NCI-H187 (cell line): ENCODE measurements at places on chromosomes 6 and 20.
A peak's percentile ranks its signal among the peaks of the same experiment; 100 is the strongest.

DNA sequence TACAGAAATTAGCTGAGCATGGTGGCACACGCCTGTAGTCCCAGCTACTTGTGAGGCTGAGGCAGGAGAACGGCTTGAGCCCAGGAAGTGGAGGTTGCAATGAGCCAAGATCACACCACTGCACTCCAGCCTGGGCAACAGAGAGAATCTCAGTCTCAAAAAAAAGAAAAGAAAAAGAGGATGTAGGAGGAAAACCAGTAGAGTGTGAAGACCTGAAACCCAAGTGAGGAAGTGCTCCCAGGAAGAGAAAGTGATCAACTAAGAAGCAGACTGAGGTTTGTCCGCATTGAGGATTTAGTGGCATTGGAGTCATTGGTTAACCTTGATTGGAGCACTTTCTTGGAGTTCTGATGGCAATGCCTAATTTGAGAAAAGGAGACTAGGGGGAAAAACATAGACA lies 20.6 kb upstream of the TASP1 start:
- DNase-seq = no peak

DNA sequence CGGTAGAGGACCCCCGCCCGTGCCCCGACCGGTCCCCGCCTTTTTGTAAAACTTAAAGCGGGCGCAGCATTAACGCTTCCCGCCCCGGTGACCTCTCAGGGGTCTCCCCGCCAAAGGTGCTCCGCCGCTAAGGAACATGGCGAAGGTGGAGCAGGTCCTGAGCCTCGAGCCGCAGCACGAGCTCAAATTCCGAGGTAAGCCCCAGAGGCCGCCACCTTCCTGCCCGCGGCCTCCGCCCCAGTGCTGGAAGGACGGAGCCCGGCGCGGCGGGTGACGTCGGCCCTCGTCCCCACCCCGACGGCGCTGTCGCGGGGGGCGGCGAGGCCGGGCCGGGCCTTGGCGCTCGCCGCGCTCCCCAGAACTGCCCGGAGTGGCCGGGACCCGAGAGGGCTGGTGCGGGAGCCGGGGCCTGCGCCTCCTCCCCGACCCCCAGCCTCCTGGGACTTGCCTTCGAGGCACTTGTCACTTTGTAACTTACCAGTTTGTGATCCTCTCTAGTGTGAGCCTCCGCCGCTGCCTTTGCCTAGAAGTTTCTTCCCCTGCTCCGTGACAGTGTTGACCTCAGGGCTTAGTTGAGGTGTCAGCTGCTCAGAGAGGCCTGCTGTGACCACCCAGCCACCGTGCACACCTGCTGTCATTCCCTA lies 417 bp downstream of the VAPB start:
- no peak for DNase-seq

DNA sequence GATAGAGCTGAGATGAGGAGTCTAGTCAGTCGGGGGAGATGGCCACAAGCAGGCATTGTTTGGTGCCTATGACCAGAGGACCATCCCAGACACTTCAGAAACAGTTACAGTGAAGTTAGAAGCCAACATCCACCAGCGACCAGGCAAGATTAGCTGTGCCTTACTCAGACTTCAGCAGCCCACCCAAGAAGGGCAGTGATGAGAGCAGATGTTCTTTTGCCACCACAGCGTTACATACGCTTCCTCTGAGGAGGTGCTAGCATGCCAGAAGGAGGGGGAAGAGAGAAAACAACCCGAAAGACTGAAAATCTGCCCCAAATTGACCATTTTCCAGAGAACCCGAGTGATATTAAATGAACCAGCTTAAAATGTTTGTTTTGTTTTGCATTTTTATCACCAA lies 186.8 kb downstream of the PRL start:
- DNase-seq = no peak

DNA sequence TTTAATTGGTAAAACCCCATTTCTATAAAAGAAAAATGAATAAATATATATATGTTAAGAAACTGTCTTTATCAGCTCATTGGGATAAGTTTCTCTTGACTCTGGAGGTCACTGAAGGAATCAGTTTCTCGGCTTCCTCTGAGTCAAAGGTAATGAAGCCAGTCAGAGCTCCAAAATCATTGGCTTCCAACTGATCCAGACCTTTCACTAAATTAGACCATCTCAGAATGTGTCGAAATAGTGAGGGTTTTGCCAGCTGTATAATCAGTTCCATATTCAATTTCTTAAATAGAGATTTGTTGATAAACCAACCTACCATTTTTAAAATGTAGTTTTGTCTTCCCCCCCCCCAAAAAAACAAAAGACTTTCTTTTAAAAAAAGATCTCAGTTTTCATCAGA lies 60.5 kb upstream of the SRSF6 start:
- no peak for DNase-seq

- no peak for DNase-seq
These were observed 49.0 kb downstream of the COL19A1 start for GRCh38 chr6:69915346-69915745.

DNA sequence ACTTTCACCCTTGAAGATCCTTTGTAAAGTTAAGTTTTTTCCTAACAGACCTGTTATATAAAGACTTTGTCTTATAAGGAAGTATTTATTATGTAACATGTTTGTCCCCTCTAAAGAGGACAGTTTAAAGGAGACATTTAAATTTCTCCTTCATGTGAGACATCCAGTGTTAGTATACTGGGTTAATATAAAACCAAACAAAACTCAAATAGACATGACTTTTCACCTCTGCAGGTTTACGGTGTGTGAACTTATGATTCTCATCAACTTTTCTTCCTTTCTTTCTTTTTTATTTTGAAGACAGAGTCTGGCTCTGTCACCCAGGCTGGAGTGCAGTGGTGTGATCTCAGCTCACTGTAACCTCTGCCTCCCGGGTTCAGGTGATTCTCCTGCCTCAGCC lies 17.4 kb upstream of the MPC1 start:
- no peak for DNase-seq

GRCh38 chr6:166007349-166008263 lies 160.0 kb downstream of the TBXT start:
- no peak for DNase-seq

DNA sequence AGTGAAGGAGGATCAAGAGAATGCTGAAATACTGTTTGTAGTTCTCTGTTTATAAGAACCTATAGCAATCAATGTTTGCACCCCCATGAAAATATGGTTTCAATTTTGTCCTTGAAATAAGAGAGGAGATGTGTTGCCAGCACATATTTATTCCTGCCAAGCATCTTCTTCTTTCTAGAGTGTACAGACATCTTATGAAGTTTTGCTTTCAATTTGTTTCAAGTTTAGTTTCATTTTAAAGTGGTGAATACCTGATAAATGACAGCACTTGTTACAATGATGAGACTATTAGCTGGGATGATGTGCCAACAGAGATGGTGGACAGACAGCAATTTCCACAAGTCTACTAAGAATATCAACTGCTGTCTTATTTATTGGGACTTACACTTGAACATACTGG lies 39.2 kb upstream of the CENPW start:
- DNase-seq = no peak

DNA sequence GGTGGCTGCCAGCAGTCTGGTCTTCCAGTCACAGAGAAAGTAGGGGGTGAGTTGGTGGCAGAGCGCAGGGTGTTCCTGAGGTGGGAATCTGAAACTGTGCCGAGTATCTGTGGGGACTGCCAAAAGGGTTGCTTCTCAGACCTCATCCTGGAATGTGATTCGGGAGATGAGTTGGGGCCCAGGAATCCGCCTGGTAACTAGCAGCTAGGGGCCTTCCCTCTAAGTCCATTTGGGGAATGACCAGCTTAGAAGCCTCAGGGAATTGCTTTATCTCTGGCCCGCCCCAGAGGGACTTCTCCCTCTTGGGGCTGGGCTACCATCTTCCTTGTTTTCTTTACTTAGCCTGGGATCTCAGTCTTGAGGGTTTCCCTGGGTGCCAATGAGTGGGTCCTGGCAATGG lies 49.6 kb downstream of the MOCS1 start:
- no peak for DNase-seq

- DNase-seq = no peak
These were observed 178.2 kb downstream of the GJA10 start for GRCh38 chr6:90072501-90072900.

- DNase-seq = no peak
These were observed at the start of gene GLP1R for GRCh38 chr6:39048481-39049399. TSS of gene GLP1R (plus strand) at chr6:39048781. CDS start at chr6:39048841, 60 bp downstream.

- DNase-seq = no peak
These were observed 22.2 kb downstream of the TNXB start for GRCh38 chr6:32086661-32087573.

DNA sequence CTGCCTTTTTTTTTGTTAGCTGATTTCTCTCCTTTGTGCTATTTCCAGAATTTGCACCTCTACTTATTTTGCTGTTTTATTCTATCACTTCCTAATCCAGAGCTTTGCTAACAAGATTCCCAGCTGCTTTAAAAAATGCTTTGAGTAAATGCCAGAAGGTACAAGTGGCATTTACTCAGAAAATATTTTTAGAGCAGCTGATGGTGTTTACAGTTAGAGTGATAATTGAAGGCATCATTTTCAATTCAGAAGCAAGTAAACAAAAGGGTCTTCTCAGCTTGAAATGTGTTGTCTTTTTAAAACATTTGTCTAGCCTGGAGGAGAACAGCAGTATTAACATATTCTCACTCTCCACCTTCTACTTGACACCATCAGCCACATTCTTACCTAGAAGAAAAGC lies 99.9 kb downstream of the OTOR start:
- no peak for DNase-seq

DNA sequence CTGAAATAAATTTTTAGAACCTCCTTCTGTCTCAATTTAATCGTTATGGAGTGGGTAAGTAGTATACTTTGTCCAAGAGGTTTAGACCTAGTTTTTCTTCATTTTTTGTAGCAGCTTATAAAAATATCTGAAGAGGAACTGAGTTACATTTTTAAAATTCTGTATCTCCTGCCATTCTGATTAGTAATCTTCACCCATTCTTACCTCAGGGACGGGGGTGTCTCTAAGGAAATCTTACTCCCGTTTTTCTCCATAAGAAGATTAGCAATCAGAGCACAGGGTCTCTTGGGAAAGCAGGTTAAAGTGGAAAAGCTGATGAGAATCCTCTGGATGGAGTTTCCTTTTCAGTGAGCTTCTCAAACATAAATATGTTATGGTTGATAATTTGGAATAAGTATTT lies 259.3 kb upstream of the FAM83B start:
- no peak for DNase-seq

GRCh38 chr20:58980711-58981627 lies at the start of gene NELFCD:
TSS of gene NELFCD (plus strand) at chr20:58981256. CDS start at chr20:58981310, 54 bp downstream.
- DNase-seq = peak; percentile 89

GRCh38 chr6:111973118-111973761 lies 80.7 kb upstream of the CCN6 start:
- DNase-seq = no peak

DNA sequence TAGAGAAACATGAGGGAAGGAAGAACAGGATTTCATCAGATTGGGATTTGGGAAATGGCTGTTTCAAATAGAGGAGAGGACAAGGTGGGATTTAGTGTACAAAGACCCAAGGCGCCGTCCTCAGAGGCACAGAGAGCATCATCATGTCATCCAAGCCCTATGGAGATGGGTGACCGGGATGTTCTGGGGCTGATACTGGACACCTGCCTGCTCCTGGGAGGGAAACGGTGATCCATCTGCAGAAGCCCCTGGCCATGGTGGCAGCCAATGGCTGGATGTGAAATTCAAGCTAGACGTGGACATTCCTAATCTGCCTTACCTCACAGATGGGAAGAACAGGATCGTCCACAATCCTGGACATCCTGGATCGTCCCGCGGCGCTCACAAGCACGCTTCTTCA lies 12.7 kb downstream of the NKX2-2 start:
- no peak for DNase-seq

- DNase-seq = no peak
These were observed 84.1 kb downstream of the BTBD9 start for GRCh38 chr6:38555606-38556005.

DNA sequence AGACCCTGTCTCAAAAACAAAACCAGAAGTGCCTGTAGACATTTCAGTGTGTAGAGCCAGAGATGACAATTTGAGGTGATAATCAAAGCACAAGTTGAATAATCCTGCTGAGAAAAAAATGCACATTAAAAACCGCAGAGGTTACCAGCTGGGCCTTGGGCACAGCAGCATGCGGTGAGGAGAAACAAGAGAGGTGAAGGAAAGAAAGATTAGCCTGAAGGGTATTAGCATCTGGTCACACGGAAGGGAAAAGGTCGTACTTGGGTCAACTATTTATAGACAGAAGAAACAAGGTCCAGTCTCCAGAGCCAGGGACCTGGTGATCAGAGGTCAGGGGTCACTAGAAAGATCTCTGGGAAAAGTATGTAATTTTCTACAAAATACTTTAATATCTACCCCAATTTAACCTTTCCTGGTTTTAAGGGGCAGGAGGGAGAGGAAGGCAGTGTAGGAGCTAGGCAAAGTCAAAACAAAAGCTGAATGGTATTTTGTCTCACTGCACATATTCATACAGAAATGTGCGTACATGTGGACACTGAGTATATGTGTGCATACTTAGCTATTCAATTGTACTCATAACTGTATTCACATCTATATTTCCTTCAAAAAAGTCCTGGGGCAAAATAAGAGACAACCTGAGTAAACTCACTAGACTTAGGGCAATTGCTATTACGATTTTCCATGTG lies 10.1 kb downstream of the MAP7 start:
- no peak for DNase-seq

- DNase-seq = no peak
These were observed 28.5 kb downstream of the C6orf15 start for GRCh38 chr6:31083742-31084354.

DNA sequence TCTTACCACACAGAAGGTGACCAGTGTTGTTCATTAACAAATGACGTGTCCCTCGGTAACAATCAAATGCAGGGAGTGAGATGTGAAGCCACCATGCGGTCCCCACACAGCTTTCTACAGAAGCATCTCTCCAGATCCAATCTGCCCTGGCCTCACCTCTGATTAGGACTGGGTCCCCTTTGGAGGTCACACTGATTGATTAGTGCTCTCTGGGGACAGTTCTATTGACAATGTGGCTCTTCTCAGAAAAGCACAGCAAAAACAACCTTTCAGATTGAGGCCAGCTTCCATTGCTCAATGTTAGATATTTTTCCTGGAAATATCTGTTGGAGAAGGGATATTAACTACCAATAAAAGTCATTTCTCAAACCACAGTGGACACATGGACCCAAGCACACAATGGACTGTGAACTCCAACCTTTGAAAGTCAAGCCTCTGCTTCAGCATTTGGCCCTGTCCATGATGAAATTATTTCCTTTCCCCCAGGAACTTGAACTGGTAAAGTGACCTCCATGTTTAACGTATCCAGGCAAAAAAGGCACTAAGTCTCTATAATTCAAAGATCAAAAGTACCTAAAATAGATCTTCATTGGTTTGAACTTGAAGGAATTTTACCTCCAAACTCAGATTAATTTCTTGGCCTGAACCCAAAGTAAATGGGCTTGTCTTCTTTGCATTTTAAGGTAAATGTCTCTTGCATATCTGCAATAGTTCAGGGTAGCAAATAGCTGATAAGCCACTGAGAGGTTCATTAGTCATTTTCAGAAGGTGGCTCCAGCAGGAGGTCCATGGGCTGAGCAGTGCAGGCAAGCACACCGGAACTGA lies 118.5 kb downstream of the FOXA2 start:
- DNase-seq = no peak

- DNase-seq = no peak
These were observed 2.0 kb downstream of the ROS1 start for GRCh38 chr6:117423754-117424153.
